ENCODE measurements at places on chromosomes 11 and 22.

DNA sequence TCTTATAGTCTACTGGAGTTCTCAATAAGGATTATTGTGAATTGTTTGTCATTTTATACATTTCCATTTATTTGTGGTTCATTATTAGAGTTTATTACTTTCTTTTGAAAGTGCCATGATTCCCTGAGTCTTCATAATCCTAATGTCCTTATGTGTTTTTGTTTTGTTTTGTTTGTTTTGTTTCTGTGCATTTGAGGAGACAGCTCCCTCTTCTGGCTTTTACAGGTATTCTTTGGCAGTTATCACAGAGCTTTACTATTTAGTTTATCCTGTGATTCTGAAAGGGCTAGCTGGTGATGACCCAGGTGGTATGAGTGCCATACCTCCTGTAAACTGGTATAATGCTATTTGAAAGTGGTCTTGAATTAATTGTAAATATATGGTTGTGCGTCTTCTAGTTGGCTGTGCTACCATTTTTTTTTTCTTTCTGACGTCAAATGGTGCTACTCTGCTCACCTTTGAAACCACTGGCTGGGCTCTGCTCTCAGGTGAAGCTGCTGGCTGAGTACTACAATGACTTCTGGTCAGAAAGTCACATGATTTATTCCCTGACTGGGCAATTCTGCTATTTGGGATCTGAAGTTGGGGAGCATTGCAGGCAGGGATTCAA is 751.2 kb downstream of the JRKL start:
- no peaks in the 10 kb centered on the region for H3K27me3 ChIP-seq
- DNase-seq = no peak
- no peak overlapping the region for H3K4me3 ChIP-seq
- H3K27ac ChIP-seq = no peak overlapping the region
- no peaks in the 10 kb centered on the region for H3K4me1 ChIP-seq

GRCh38 chr22:40043081-40043480 is 48.3 kb downstream of the FAM83F start:
- H3K4me1 ChIP-seq = peaks cover 19% of the 10 kb centered on the region
- H3K27ac ChIP-seq = no peak overlapping the region
- DNase-seq = no peak
- peaks cover 23% of the 10 kb centered on the region for H3K27me3 ChIP-seq

DNA sequence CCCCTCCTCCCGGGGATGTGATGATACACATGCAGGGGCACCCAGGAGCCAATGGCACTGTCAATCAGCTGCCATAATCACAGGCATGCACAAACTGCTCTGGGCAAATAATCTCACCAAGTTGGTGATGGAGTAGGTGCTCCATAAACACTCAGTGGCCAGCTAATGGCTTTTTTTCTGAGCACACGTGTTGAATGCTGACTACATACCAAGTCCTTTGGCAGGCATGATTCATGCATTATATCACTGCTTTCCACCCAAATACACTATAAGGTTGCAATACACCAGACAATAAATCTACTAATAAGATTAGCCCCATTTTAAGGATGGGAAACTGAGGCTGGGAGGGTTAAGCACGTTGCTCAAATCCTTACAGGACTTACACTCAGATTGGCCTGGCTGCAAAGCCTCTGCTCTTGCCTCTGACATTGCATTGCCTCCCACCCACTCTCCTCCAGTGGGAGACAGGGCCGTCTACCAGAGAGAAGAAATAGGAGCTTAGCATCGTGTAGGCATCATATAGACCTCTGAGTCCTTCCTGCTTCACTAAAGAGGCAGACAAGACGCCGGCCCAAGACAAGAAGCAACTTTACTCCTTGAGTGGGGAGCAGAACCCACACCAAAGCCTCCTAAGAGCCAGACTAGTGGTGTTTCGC is 32.7 kb upstream of the ACCSL start:
- H3K4me1 ChIP-seq = no peaks in the 10 kb centered on the region
- H3K4me3 ChIP-seq = no peak overlapping the region
- DNase-seq = no peak
- no peak overlapping the region for H3K27ac ChIP-seq
- peaks cover 10% of the 10 kb centered on the region for H3K27me3 ChIP-seq

- H3K4me1 ChIP-seq = no peaks in the 10 kb centered on the region
- no peak for DNase-seq
- H3K27me3 ChIP-seq = no peaks in the 10 kb centered on the region
- no peak overlapping the region for H3K27ac ChIP-seq
- no peaks in the 10 kb centered on the region for H3K36me3 ChIP-seq
- no peak overlapping the region for H3K4me3 ChIP-seq
Measured at GRCh38 chr11:82675838-82676237, 57.8 kb downstream of the FAM181B start.

- no peak overlapping the region for H3K4me3 ChIP-seq
- no peaks in the 10 kb centered on the region for H3K27me3 ChIP-seq
- no peaks in the 10 kb centered on the region for H3K4me1 ChIP-seq
- H3K27ac ChIP-seq = no peak overlapping the region
Measured at GRCh38 chr11:73507086-73507485, 90.8 kb downstream of the FAM168A start.

GRCh38 chr22:26838471-26838825 is 181.1 kb downstream of the MIAT start:
- H3K4me3 ChIP-seq = no peak overlapping the region
- no peaks in the 10 kb centered on the region for H3K27me3 ChIP-seq
- no peak overlapping the region for H3K27ac ChIP-seq

DNA sequence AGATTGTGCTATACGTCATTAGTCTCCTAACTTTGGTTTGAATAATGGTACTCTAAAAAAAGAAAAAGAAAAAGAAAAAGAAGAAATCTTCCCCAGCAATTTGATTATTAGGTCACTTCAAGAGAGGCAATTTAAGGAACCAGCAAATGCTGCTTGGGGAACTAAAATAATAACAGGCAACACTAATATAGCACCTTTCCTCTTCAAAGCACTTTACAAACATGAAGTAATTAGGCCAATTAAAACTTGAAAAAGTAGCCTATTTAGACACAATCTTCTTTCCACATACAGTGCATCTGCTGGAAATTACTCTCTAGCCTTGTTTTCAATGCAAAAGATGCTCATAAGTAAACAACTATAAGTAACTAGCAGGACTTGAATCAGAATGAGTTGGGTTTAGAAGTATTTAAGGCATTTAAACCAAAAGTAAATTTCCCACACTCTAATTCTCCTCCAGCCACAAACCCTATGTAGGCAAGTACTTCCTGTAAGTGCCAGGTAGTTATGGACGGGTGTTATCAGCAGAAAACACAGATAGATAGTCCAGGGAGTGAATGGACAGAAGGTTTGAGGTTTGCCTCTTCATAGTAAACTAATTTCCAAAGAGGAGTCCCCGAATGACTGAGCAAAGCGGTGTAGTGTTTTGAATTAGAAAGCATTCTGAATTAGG is 44.5 kb downstream of the LRRC4C start:
- no peak for DNase-seq
- no peaks in the 10 kb centered on the region for H3K36me3 ChIP-seq
- H3K4me3 ChIP-seq = no peak overlapping the region
- no peaks in the 10 kb centered on the region for H3K27me3 ChIP-seq
- no peaks in the 10 kb centered on the region for H3K4me1 ChIP-seq
- no peak overlapping the region for H3K27ac ChIP-seq

DNA sequence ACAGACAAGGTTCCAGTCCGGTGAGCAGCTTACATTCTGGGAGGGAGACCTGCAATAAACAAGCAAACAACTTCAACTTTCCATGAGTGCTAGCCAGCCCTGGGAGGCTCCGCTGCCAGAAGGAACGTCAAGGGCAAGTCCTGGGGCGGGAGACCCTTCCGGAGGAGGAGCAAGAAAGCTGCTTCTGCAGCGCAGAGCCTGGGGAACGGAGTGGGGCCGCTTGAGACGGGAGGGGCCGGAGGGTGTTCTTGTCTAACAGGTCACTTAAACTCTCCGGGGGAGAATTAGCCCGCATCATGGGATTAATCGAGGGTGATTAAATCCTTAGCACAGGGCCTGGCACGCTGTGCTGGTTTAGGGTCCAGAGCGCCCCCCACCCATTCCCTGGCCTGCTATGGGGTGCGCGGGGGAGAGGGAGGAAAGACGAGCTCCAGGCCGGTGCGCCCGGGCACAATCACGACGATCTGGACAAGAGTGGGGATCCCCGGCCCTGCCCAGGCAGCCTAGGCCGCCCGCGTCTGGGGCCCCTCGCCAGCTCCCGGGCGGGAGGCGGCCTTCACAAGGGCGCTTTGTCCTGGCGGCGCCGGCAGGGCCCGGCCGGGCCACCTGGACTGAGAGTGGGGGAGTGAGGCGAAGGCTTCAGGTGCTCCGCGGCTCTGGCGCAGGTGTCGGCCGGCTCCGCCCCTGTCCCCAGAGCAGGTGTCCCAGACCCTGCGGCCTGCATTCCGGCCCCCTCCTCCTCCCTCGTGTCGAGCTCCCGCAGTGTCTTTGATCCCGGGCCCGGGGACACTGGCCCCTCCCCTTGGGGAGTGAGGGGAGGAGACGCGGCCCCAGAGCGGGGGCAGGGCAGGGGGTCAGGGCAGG is 663 bp upstream of the LARGE2 start:
- H3K27me3 ChIP-seq = peaks cover 13% of the 10 kb centered on the region
- H3K36me3 ChIP-seq = no peaks in the 10 kb centered on the region
- H3K27ac ChIP-seq = no peak overlapping the region
- DNase-seq = no peak
- peaks cover 9% of the 10 kb centered on the region for H3K4me1 ChIP-seq

Data from endothelial cell of umbilical vein (primary cell).